Activated naive CD4-positive, alpha-beta T cell treated with Interleukin-2 at 50 U/mL for 16 hours (primary cell): ENCODE measurements at places on chromosomes 13 and 19.
A peak's percentile ranks its signal among the peaks of the same experiment; 100 is the strongest.

- no peak for DNase-seq
Measured at GRCh38 chr13:44156294-44156658, 217.3 kb upstream of the SERP2 start.

- DNase-seq = no peak
Measured at GRCh38 chr13:32895296-32895695, 120.9 kb upstream of the KL start.

DNA sequence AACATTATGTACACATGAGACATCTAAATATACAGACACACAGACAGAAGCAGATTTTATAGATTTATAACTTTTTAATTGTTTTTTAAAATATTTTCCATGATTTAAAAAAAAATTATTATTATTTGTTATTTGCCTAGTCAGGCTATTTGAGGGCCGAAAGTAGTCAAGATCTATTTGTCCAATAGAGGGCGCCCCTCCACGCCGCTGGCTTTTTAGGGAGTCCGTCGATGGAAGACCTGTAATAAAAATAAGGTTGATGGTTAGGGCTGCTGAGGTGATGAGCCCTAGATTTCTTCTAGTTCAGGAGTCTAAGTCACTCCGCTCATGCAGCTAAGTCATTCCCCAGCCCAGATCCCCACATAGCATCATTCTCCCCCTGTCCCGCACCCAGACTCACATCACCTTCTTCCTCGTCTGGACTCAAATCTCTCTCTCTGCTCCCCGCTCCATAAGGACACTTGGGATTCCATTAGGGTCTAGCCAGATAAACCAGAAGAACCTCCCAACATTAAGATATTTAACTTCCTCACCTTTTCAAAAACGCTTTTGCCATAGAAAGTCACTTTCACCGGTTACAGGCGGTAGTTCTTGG is 33.9 kb upstream of the CEACAM21 start:
- DNase-seq = peak; percentile 81

DNA sequence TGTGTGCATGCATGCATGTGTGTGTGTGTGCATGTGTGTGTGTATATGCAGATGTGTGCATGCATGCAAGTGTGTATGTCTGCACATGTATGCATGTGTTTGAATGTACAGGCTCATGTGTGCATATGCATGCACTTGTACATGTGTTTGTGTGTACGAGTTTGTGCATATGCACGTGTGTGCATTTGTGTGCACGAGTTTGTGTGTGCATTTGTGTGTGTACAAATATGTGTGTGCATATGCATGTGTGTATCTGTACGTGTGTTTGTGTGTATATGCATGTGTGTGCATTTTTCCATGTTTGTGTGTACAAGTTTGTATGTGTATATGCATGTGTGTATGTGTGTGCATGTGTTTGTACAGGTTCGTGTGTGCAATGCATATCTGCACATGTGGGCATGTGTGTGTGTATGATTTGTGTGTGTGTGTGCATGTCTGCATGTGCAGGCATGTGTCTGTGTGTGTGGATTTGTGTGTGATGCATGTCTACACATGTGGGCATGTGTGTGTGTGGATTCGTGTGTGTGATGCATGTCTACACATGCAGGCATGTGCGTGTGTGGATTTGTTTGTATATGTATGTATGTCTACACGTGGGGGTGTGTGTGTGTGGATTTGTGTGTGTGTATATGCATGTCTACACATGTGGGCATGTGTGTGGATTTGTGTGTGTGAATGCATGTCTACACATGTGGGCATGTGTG is 57.1 kb downstream of the F2RL3 start:
- DNase-seq = no peak

DNA sequence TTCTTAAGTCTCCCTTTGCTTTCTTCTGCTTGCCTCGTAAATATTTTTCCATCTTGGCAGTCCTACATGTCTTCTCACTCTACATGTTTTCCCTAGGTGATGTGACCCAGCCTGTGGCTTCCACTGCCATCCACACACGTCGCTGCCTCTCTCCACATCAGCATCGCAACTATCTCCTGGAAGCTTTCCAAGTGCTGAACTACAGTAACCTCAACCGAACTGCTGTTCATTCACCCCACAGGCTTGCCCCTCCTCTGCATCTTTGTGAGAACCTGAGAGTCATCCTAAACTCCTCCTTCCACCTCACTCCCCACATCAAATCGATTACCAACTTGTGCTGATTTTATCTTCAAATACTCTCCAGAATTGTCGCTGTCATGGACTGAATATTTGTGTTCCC is 41.2 kb upstream of the USPL1 start:
- peak; percentile 44 for DNase-seq

- DNase-seq = peak; percentile 59
Measured at GRCh38 chr19:17294051-17294891, 9.0 kb downstream of the ABHD8 start.

DNA sequence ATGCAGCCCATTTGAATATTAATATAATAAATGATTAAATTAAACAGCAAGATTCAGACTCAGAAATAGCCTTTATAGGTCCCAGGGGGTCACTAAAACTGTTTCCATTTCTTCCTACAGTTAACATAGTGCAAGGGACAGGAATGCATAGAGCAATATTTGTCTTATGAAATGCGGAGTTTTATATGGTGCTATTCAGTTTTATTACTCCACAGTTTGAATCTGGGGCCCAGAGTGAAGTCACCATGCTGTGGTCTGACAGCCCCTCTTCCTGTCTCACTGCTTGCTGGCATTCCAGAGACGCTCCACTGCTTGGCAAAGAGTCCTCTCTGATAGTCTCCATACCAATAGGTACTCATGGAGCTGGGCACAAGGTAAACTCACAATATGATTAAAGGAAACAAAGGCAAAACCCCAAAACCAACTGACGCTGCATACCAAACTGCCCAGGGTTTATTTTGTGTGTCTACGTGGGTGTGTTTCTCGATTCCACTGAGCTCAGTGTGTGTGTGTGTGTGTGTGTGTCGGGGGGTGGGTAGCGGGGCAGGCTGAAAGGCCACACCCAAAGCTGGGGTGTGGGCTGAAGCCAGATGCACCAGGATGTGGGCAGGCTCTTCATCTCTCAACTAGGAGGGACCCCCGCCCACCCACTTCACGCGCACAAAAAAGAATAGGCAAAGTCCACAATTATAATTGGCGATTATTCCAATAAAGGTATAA is 277.9 kb downstream of the TSHZ3 start:
- DNase-seq = no peak

GRCh38 chr13:35855531-35856019 is 275.6 kb downstream of the DCLK1 start:
- no peak for DNase-seq

DNA sequence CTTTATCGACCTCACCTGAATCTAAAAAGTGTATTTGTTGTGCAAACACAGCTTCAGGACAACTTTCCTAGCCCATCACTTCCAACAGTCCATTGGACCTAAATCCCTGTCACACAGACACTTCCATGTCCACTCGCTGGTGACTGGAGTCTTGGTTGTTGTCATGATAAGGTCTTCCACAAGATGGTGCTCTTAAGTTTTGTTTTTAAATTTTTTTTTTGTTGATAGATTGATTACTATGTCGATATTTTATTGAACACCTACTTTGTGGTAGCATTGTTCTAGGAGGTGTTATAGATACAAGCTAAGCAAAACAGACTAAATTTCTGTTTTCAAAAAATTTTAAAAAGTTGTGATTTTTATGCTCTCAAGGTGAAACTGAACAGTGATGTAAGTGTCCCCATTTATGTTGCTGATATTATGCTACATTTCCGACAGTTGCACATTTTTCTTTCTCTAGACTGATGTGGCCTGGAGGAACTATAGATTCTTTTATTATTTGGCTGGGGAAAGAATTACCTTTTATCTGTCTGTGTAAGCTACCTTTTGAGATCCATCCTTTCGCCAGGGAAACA is 8.1 kb upstream of the ERICH6B start:
- DNase-seq = no peak

DNA sequence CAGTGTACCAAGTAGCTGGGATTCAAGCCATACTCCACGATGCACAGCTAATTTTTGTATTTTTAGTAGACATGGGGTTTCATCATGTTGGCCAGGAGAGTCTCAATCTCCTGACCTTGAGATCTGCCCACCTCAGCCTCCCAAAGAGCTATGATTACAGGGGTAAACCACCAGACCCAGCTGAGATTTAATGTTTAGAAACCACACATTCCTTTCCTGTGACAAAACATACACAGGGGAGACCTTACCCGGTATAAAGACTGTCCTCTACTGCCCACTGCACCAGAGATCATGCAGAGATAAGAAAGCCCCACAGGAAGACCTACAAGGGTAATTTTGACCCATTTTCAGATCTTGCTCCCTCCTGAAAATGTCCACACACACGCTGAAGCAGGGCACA is 22.8 kb upstream of the ZNF83 start:
- DNase-seq = no peak

- no peak for DNase-seq
Measured at GRCh38 chr13:73873940-73874830, 260.0 kb downstream of the KLF12 start.

- DNase-seq = no peak
Measured at GRCh38 chr19:34731019-34731829, 2.8 kb upstream of the ZNF181 start.

DNA sequence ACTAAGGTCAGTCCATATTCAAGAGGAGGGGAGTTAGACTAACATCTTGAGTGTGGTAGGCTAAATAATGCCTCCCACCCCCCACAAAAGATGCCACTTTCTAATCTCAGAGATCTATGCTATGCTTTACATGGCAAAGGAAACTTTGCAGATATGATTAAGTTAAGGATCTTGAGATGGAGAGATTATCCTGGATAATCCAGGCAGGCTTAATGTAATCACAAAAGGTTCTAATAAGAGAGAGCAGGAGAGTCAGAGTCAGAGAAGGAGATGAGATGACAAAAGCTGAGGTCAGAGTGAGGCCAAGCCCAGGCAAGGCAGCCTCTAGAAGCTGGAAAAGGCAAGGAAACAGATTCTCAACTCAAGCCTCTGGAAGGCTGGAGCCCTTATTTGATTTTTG is 1011.6 kb downstream of the PCDH9 start:
- DNase-seq = no peak

DNA sequence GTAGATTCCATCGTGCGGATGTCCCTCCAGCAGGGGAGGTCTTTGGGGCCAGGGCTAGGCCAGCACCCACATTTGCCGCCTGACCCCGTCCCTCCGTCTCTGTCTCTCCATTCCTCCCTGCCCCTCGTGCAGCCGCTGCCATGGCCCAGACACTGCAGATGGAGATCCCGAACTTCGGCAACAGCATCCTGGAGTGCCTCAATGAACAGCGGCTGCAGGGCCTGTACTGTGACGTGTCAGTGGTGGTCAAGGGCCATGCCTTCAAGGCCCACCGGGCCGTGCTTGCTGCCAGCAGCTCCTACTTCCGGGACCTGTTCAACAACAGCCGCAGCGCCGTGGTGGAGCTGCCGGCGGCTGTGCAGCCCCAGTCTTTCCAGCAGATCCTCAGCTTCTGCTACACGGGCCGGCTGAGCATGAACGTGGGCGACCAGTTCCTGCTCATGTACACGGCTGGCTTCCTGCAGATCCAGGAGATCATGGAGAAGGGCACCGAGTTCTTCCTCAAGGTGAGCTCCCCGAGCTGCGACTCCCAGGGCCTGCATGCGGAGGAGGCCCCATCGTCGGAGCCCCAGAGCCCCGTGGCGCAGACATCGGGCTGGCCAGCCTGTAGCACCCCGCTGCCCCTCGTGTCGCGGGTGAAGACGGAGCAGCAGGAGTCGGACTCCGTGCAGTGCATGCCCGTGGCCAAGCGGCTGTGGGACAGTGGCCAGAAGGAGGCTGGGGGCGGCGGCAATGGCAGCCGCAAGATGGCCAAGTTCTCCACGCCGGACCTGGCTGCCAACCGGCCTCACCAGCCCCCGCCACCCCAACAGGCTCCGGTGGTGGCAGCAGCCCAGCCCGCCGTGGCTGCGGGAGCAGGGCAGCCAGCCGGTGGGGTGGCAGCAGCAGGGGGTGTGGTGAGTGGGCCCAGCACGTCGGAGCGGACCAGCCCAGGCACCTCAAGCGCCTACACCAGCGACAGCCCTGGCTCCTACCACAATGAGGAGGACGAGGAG is 14.8 kb downstream of the STX10 start:
- DNase-seq = no peak

DNA sequence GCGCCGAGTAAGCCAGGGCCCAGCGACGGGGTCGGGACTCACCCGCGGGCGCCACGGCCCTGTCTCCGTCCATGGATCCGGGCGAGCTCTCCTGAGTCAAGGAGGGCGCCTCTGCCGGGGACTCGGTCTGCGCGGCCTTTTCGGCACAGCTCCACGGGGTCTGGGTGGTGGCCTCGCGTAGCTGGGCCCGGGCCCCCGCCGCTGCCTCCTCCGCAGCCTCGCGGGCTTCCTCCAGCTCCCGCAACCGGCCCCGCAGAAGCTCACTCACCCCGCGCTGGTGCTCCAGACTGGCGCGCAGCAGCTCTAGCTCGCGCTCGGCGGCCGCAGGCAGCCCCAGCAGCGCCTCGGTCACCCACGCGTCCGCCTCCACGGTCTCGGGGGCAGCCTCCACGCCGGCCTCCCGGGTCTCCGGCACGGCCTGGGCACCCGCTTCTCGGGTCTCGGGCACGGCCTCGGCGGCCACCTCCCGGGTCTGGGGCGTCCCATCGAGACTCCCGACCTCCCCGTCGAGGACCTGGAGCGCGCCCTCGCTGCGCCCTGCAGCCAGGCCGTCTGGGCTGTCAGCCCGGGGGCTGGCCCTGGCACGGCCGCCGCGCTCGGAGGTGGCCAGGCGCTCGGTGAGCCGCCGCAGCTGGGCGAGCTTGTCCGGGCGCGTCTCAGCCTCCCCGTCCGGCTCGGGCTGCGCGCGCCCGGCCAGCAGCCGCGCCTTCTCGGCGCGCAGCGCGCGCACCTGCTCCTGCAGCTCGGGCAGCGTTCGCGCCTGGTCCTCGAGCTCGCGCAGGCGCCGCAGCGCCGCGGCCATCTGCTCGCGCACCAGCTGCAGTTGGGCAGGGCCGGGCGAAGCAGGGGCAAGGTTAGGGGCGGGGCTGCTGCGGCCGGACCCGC is 8.4 kb downstream of the KANK3 start:
- DNase-seq = peak; percentile 21

DNA sequence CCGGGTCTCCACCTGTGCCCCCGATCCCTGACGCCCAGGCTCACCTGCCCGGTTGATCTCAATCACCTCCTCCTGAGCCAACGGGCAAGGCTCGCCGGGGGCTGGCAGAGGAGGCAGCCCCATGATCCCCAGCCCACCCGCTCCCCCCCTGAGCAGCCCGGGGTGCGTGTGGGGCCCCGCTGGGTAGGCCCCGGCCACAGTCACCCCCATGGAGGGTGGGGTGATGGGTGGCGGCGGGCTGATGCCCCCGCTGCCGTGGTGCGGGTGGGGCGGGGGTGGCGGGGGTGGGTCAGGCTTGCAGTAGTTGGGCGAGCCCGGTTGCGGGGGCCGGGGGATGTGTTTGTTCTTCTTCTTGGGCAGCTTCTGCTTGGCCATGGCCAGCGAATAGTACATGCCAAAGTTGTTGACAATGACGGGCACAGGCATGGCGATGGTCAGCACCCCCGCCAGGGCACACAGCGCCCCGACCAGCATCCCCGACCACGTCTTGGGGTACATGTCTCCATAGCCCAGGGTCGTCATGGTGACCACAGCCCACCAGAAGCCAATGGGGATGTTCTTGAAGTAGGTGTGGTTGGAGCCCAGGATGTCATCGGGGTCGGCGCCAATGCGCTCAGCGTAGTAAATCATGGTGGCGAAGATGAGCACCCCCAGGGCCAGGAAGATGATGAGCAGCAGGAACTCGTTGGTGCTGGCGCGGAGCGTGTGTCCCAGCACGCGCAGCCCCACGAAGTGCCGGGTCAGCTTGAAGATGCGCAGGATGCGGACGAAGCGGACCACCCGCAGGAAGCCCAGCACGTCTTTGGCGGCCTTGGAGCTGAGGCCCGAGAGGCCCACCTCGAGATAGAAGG is 6.0 kb downstream of the KCNC3 start:
- DNase-seq = no peak

GRCh38 chr19:17337675-17338432 is 501 bp downstream of the GTPBP3 start:
- peak; percentile 35 for DNase-seq
